ENCODE measurements at places on chromosomes 1 and 21.

- DNase-seq: no peak
Measured at GRCh38 chr1:32962248-32962896, 2.2 kb downstream of the RNF19B start.

GRCh38 chr1:84800090-84801073 is 92.6 kb downstream of the LPAR3 start:
- no peak for DNase-seq

- no peak for DNase-seq
Measured at GRCh38 chr1:66334318-66334717, 199.6 kb upstream of the SGIP1 start.

- DNase-seq: no peak
Measured at GRCh38 chr1:49389699-49390098, 613.0 kb upstream of the BEND5 start.

GRCh38 chr1:78373676-78374075 is 117.1 kb upstream of the PTGFR start:
- no peak for DNase-seq

DNA sequence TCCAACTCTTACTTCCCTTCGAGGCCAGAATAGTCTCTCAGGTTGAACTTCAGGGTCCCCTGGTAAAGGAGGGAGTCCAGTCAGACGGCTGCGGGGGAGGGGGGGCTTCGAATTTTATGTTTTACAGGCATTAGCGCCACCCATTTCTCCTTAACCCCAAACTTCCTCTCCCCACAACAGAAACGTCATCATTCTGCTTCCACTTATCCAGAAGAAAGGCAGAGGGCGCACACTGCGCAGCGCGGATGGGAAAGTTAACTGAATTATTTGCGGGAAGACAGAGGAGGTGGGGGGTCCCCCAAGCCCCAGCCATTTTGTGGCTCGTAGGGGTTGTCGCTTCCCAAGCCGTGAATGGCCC is 529 bp upstream of the PRMT2 start:
- DNase-seq: no peak

- no peak for DNase-seq
Measured at GRCh38 chr1:167288390-167289074, 67.8 kb downstream of the POU2F1 start.

GRCh38 chr1:3856923-3857790 is at the start of the genes CEP104 and DFFB:
TSS of gene CEP104 (minus strand) at chr1:3857211. CDS start at chr1:3852407, 4,804 bp downstream.
TSS of gene DFFB (plus strand) at chr1:3857476. CDS start at chr1:3857604, 128 bp downstream.
- peak; percentile 88 for DNase-seq

DNA sequence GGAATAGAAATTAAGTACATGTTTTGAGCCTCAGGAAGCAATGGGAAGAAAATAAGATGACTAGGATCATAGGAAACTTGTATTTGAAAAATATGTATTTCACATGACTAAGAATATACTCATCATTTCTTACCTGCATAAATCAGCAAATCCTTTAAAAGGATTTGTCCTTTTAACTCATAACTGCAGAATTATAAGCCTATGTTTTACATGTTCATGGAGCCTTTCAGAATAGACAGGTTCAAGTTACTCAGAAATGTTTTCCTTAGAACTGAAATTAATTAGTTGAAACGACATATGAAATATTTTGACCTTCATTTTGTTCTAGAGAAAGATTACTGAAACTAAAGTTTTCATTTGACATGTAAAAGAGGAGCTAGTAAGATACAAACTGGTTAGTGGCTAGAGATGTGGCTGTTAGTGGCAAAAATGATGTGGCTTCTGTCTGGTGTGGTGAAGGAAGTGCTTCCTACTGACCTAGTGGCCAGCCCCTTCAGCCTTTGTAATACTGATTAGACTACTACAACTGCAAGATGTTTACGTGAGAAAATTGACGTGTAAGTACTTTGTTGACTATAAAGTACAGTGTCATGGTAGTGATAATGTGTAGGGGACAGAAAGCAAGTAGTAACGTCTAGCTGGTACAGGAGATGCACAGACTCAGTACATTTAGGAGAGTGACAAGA is 54.7 kb downstream of the PACC1 start:
- no peak for DNase-seq

GRCh38 chr21:38265166-38265565 is 8.4 kb downstream of the KCNJ15 start:
- no peak for DNase-seq

GRCh38 chr21:18384771-18385170 is 18.8 kb downstream of the TMPRSS15 start:
- DNase-seq: no peak

DNA sequence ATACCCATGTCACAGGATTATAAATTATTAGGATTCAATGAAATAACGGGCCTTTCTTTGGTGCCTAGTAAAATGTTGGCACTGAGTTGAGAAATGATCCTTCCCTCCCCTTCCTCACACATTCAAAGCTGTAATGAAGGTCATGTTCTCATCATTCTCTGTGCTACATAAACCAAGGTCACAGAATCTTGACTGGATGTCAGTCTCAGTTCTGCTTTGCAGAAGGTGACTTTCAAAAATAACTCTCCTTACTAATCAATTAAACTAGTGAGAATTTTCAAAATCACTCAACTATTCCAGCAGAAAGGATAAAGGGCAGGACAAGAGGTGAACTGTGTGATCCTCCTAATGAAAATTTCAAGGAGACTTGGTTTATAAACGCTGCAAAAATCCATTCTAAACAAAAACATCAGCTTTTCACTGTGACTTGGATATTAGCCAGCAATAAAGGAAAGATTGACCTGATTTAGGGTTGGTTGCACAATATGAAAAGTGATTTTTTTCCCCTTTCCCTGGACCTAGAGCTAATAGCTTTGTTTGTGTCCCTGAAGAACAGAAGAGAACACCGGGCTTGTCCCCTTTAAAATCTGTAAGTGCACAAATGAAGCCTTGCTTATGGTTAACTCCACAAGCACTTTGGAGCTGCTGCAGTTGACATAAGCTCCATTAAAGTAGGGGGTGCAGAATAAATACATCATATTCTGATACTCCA is 120.1 kb downstream of the SEC16B start:
- DNase-seq: no peak

DNA sequence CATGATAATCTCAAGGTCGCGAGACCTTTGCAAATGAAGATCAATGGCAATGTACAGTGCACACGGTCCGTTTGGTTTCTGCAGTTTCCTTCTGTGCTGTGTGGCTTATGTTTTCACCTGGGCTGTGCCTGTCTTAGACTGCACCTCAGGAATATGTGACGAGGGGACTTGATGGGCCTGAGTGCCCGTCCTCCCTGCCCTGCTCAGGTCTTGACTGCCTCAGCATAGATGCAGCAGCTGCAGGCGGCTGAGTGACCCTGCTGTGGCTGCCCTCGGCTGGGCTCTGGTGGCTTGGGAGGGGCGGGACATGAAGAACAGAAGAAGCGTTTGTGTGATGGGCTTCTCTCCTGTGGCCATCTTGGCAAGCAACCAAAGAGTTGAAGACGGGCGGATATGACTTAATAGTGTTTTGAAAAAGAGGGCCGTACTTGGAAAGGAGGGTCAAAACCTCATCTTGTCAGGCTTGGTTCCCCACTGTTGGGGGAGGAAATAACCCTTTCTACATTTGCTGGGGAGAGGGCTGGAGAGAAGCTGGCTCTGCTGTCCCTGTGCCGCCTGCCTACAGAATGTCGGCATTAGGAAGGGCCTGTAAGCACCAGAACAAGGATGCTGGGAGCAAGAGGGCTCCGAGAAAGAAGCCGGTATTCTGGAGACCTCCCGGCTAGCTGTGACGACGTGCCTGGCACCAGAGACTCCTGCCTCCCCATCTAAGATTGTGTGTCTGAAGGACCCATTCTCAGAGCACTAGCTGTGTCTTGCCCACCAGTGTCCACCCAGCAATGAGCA is 7.1 kb downstream of the MYBPHL start:
- no peak for DNase-seq

DNA sequence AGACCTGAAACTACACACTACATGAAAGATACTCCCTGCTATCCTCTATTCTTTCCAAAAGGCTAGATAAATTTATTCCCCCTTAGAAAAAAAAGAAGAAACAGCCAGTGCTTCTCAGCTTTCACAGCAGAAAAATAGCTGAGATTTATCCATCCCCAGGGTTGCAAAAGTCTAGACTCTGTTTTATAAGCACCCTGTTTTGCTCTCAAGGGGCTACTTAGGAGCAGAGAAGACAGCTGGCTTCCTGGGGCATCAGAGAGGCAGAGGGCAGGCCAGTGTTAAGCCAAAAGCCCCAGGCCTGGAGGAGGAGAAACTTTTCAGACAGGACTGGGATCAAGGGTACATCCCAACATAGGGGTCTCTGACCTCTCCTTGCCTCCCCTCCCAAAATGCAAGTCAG is 3.9 kb downstream of the LAMB3 start:
- DNase-seq: no peak

- no peak for DNase-seq
Measured at GRCh38 chr1:109761227-109762038, 2.3 kb downstream of the EPS8L3 start.

- DNase-seq: peak; percentile 33
Measured at GRCh38 chr1:155648207-155649147, 38.5 kb downstream of the MSTO1 start.

DNA sequence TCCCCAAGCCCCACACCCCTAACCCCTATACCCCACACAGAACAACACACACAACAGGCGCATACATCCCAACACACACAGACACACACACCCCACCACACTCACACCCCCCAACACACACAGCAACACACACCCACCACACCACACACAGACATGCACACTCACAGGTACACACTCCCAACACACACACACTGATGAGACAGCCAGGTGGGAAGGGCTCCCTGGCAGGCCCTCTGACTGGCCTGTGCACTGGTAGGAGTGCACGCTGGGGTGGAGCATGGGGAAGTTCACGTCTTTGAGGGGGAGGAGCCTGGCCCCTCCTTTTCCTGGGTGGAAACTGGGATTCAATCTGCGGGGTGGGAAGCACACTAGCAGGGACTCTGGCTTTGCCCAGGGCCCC is 116.7 kb downstream of the RHOU start:
- DNase-seq: no peak

DNA sequence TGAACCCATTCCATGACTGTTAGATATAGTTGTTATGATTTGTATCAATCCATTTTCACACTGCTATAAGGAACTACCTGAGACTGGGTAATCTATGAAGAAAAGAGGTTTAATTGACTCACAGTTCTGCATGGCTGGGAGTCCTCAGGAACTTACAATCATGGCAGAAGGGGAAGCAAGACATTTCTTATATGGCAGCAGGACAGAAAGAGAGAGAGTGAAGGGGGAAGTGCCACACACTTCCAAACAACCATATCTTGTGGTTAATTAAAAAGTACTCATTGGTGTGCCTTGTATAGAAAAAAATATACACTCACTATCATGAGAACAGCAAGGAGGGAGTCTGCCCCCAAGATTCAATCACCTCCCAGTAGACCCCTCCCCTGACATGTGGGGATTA is 137.6 kb upstream of the NBPF11 start:
- no peak for DNase-seq

DNA sequence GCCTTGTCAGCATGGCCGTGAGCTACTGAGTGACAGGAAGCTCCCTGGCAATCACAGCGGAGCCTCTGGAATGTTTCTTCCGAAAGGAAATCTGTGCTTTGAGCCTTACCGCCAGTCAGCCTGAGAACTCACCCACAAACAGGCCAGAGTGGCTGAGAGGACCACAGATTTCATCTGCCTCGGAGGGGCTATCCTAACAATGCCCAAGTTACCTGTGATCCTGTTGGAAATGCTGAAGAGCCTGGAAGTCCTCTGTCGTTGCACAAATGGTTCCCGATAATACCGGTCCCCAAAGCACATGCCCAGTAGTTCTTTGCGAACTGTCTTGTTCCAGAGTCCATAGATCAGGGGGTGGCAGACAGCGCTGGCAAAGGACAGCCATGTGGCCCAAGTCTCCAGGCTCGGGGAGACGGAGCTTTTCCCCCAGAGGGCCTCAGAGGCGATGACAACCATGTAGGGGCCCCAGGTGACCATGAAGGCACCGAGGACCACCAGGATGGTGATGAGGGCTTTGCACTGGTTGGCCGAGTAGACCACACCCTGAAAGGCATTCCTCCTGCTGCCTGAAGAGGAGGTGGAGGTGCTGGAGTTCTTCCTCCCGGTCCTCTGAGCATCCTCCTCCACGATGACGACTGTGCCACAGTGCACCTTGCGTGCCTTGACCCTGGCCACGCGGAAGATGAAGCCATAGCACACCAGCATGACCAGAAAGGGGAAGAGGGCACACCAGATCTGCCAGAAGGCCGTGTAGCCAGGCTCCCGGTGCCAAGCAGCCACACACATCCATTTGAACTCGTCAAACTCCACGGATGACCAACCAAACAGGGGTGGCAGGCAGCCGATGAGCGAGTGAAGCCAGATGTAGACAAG is 40.2 kb downstream of the GPR161 start:
- no peak for DNase-seq

GRCh38 chr1:96980448-96980847 is 258.9 kb downstream of the PTBP2 start:
- no peak for DNase-seq

- DNase-seq: no peak
Measured at GRCh38 chr1:43937179-43937865, 3.7 kb downstream of the ARTN start.

GRCh38 chr1:150003801-150004200 is 6.7 kb downstream of the OTUD7B start:
- no peak for DNase-seq
